ENCODE measurements at places on chromosomes 5 and 9.

DNA sequence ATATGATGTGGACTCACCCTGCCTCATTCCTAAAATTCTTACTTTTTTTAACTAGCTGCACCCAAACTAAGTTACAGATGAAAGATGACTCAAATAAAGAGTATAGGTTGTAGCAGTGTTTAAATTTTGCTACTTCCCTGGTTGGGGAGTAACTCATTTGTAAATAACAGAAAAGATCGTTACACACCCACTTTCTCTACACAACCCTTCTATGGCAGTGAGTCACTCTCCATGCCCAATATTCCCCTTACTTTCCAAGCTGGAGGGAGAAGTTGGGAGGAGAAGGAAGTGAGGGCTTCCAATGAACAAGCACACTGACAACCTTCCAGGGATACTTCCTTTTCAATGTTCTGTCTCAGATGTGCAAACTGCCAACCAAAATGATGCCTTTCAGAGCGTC is 1.9 kb downstream of the RASEF start:
- no peak for DNase-seq

GRCh38 chr5:93746406-93747056 is 5.1 kb upstream of the POU5F2 start:
- no peak for DNase-seq

GRCh38 chr5:153618867-153619266 is 128.4 kb downstream of the GRIA1 start:
- no peak for DNase-seq

GRCh38 chr5:675111-675870 is 17.9 kb downstream of the TPPP start:
- DNase-seq, result no peak

GRCh38 chr9:126000256-126000655 is 253.1 kb downstream of the PBX3 start:
- no peak for DNase-seq

- DNase-seq, result no peak
These were observed 70.9 kb upstream of the KLF9 start for GRCh38 chr9:70485273-70485858.

DNA sequence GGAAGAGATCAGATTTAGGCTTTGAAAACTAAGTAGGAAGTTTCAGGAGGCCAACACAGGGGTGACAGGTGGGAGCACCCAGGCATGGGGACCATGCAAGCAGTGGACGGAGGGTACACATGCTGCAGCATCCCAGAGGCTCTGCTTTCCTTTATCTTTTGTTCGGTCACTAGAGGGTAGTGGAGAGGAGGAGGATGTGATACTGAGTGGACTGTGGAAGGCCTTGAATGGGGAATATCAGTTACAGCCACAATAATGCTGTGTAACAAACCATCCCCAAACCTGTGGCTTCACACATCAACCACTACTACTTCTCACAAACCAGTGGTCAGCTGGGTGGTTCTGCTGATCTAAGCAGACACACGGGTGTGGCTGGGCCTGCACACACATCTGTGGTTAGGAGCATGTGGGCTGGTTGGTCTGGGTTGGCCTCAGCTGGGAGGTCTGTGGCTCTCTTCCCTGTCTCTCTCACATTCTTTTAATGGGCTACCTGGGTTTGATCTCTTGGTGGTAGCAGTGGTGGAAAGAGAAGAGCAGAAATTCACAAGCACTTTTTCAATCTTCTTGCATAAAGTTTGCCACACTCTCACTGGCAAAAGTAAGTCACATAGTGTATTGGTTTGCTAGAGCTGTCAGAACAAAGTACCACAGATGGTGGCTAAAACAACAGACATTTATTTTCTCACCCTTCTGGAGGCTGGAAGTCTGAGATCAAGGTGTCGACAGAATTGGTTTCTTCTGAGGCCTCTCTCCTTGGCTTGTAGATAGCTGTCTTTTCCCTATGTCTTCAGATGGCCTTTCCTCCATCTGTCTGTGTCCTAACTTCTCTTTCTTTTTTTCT is 238.7 kb downstream of the AGTPBP1 start:
- no peak for DNase-seq

DNA sequence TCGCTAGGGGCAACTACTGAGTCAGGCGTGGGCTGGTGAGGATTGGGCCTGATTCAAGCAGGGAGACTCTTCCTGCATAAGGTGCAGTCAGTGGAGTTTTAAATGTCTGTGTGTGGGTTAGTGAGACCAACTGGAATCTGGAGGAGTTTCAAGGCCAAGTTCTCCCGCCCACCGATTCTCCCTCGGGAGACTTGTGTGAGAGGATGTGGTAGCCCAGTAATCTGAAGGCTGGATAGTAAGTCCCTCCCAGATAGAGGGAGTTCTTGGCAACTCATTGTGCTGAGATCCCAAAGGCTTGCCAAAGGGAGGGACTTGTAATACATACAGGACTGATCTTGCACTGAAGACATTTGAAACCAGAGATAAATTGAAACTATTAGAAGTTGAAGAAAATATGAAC is 51.8 kb downstream of the WDR36 start:
- peak; percentile 85 for DNase-seq

GRCh38 chr5:76331126-76331525 is 72.0 kb upstream of the IQGAP2 start:
- no peak for DNase-seq

- no peak for DNase-seq
These were observed 2.5 kb upstream of the RAB14 start for GRCh38 chr9:121204121-121204520.

DNA sequence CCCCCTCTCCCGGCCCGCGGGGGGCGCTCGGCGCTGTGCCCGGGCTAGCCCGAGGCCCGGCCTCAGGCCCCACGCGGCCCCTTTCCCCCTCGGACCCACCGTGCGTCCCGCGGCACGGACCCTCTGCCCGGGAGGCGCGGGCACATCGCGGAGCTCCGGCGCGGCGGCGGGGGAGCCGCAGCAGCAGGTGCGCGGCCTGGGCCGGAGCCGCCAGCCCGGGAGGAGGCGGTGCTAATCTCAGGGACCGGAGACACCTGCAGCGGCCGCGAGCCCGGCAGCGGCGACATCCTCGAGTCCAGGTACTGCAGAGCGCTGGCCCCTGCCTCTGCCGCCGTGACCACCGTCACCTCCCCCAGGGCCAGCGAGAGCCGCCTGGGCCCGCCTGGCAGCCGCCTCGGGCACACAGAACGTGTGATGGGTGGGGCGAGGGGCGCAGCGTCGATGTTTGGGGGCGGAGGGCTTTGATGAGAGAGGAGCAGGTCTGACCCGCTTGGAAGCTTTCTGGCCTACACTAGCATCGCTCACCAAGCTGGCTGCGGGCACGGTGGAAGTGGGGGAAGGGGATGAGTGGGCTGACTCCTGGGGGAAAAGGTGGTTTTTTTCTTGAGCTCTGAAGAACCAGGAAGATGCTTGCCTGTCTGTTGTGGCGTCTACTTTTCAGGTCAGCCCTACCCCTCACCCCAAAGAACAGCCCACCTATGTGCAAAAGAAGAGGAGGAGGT is 524 bp downstream of the CYFIP2 start:
- no peak for DNase-seq

- DNase-seq, result no peak
These were observed 550.6 kb upstream of the CLINT1 start for GRCh38 chr5:158409507-158409906.

DNA sequence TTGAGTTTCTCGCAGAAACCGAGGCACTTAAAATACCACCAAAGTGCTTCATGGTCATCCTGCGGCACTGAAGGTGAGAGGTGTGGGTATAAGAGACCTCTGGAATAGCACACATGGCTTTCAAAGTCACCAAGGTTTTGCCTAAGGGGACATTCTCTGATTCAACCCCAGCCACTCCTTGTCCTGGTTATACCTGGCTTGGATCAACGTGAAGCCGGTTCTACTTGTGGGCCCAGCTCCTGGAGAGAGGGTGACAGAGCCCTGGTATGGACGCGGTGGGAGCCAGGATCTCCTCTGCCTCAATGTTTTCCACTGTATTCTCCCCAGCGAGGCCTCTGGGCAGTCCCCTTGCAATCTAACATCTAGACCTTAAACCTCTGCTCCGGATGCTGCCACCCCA is 132.0 kb downstream of the FSTL4 start:
- DNase-seq, result no peak

GRCh38 chr5:67454957-67455561 is 258.5 kb upstream of the CD180 start:
- DNase-seq, result no peak

DNA sequence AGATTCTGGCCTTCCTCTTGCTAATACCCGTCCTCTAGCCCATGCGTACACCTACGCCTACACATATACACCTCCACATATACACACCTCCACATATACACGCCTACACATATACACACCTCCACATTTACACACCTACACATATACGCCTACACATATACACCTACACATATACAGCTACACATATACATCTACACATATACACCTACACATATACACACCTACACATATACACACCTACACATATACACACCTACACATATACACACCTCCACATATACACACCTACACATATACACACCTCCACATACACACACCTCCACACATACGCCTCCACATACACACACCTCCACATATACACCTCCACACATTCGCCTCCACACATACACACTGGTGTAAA is 27.2 kb downstream of the AK3 start:
- no peak for DNase-seq

DNA sequence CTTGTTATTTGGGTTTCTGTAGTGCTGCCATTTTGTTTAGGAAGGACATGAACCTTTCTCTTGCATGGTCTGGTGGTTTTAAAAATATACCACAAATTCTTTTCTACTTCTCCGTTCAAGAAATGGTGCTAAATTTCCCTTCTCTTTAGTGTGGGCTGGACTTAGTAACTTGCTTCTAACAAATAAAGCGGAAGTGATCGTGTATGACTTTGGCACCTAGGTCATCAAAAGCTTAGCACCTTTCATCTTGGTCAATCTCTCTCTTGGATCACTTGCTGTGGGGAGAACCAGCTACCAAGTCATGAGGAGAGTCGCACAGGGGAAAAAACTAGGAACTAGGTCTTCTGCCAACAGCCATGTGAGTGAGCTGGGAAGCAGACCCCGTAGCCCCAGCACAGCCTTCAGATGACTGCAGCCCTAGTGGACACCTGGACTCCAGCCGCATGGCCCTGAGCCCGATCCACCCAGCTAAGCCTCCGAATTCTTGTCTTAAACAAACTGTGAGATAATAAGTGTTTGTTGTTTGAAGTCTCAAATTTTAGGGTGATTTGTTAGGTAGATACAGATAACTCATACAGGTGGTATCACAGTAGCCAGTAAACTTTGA is 87.7 kb upstream of the CKMT2 start:
- DNase-seq, result peak; percentile 33

- DNase-seq, result no peak
These were observed 38.8 kb upstream of the PTPN3 start for GRCh38 chr9:109536859-109537258.

GRCh38 chr5:176353533-176353932 is 8.0 kb downstream of the KIAA1191 start:
- peak; percentile 57 for DNase-seq

- DNase-seq, result no peak
These were observed 2.1 kb downstream of the KIF12 start for GRCh38 chr9:114096866-114097612.

DNA sequence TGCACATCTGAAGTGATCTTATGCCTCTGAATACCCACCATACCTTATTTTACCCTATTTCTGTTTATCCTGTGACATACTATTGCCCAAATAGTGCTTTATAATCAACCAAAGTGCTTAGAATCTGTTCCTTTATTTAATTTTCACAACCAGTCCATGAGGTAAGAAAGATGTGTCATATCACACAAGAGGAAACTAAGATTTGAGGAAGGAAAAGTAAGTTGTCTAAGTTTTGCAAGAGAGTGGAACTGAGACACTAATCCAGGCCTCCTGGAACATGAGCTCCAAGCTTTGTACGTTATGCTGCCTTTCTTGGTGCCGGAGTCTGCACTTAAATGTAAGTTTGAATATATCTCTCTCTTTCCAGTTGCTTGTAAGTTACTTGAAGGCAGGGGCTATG is 17.2 kb downstream of the KDM3B start:
- DNase-seq, result no peak

- no peak for DNase-seq
These were observed 334.7 kb upstream of the PIK3R1 start for GRCh38 chr5:67880876-67881275.

GRCh38 chr5:139919308-139919707 is 123.7 kb downstream of the PSD2 start:
- DNase-seq, result no peak

DNA sequence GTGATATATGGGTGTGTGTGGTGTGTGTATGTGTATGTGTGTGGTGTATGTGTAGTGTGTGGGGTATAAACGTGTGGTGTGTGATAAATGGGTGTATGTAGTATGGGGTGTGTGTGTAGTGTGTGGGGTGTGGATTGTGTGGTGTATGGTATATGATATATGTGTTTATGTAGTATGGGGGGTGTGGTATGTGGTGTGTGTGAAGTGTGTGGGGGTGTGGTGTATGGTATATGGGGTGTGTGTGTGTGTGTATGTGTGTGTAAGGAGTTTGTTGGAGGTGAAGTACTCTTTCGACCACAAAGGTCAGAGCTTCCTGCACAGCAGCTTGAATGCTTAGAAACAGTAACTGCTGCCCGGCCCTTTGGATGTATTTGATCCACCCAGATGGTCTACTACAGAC is 145.2 kb upstream of the IQGAP2 start:
- DNase-seq, result no peak

GRCh38 chr9:91192381-91193086 is 169.2 kb downstream of the AUH start:
- DNase-seq, result peak; percentile 53

GRCh38 chr9:34887841-34888240 is 70.2 kb upstream of the PHF24 start:
- no peak for DNase-seq

DNA sequence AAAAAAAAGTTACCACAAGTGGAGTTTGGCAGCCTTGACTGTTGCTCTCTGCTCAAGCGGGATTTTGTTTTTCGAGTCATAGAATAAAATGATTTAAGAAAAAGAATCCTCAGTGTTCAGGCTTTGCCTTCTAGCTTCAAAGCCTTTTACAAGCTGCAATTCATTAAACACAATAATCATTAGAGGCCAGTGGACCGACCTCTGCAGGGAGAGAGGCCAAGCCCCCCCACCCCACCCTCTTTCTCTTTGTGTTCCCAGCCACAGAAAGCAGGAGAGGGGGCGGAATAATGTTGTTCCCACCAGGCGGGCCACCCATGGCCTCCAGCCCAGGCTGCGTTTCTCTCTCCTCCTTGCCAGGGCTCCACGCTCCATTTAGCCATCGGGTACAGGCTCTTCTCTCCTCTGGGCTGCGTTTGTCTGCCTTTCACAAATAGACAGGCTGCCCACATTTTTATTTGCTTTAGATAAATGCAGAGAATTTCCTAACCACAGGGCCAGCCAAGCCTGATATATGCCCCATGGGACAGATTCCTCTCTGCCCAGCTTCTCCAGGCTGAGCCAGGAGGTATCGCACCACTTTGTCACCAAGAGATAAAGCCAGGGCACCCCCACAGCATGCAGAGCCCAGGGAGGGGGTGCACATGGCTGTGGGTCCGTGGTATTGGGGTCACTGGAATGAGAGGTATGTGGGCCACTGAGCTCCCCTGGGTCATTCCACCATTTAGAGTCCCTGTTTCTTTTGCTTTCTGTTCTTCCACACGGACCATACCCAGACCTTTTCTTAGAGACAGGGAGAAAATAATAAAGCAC is 318.8 kb downstream of the PIK3R1 start:
- peak; percentile 23 for DNase-seq

Data from muscle of back (tissue), 13 donors.